Muscle of arm (tissue), 14 donors: ENCODE measurements at places on chromosomes 2 and 18. TPM values are rescaled to one million over a fixed set of nuclear protein-coding genes. Genes with fewer than 3 reads are reported as not detected.

- no peak for DNase-seq
These were observed 5.0 kb downstream of the SP9 start for GRCh38 chr2:174339561-174340399.

- DNase-seq = no peak
These were observed 110.2 kb downstream of the VAPA start for GRCh38 chr18:10023853-10024570.

DNA sequence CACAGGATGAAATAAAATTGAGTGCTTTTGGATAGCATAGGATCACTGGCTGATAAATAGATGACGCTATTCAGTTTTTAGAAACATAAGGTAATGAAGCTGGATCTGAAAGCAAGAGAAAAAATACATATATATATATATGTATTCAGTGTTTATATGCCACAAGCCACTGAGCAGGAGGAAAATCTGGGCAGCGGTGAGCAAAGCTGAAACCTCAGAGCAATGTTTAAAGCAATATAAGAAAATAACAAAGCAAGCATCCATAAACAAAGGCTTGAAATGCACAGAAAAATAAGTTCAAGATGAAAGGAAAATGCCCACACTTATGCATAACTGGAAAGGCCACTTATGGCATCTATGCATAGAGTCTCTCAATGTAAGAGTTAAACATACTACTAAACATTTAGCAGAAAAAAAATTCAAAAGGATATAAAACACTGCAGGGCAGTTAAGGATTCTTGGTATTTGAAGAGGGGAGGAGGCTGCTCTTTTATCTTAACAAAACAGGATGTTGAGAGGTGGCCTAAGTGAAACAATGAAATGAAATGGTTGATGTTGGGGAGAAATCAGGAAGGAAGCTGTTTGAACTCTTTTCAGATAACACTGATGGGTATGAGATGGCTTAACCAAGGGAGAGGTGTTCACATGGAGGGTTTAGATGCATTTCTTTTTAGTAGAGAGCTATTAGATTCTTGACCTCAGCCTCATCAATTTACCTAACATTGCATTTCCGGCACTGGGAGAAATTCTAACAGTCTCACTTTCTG, 129.1 kb downstream of the ARHGAP15 start:
- DNase-seq = no peak

GRCh38 chr2:111632661-111633060, 251.3 kb downstream of the ANAPC1 start:
- no peak for DNase-seq

DNA sequence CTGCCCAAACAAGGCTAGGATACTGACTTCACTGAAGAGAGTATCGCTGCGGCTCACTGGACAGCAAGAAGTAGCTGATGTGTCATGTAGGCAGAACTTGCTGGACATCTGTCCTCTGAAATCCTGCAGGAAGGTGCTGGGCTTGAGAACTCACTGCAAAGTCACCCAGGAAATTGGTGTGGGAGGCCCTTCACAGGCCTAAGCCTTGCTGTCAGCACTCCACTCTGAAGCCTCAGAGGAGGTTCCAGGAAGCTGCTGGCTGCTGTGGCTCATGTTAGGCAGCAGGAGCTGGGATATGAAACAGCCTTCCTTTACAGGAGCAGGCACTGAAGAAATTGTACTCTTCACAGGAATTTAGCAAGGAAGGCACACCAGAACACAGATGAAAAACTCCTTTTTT, 88.3 kb upstream of the CCDC68 start:
- DNase-seq = no peak

GRCh38 chr2:1758774-1759610, 14.7 kb upstream of the PXDN start:
- DNase-seq = no peak

DNA sequence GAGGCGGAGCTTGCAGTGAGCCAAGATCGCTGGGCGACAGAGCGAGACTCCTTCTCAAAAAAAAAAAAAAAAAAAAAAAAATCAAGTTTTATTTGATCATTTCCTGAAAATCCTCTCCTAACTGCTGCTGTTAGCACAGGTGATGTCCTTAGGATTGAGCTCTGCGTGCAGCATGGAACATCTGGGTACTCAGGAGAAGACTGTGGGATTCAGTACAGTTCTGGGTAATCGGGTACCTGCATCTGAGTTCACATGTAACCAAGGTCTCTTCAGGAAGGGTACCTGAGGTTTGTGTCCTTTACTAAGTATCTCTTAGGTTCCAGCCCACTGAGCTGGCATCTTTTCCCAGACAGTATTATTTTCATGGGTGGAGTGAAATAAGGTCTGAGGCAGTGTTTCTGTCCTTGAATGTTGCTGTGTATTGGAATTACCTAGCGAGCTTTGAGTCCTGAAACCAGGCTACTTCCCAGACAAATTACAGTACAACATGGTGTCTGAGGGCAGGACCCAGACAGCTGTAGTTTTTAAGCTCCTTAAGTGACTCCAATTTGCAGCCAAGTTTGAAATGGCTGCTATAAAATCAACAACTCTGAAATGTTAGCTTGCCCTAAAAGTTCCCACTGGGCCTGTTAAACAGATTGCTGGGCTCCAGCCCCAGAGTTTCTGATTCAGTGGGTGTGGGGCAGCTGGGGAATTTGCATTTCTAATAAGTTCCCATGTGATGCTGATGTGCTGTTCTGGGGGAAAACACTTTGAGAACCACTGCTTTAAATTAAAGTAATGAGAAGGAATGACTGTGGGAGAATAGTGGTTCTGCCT, 120.5 kb downstream of the PMAIP1 start:
- no peak for DNase-seq

- no peak for DNase-seq
These were observed 60.1 kb upstream of the ROCK2 start for GRCh38 chr2:11404376-11405073.

- no peak for DNase-seq
These were observed 23.0 kb downstream of the TCF7L1 start for GRCh38 chr2:85156153-85156552.

GRCh38 chr18:55090564-55091188, 131.4 kb upstream of the CCDC68 start:
- no peak for DNase-seq

- no peak for DNase-seq
These were observed 281.0 kb upstream of the SOX11 start for GRCh38 chr2:5410991-5411700.

Gene PSMA8
- not detected for polyA plus RNA-seq

Gene SCN2A
- 0.10 TPM for polyA plus RNA-seq

Gene CYP26B1
- 6.7 TPM for polyA plus RNA-seq

Gene IL36A
- not detected for polyA plus RNA-seq

Gene CABYR
- 3.3 TPM for polyA plus RNA-seq

Gene DLX1
- polyA plus RNA-seq = 0.20 TPM

Gene INHBB
- not detected for polyA plus RNA-seq

Gene ITGA6
- 85.2 TPM for polyA plus RNA-seq

Gene ONECUT2
- 0.12 TPM for polyA plus RNA-seq

Gene GNLY
- polyA plus RNA-seq = 1.4 TPM

Gene SCN9A
- polyA plus RNA-seq = 4.1 TPM

Gene ASAP2
- polyA plus RNA-seq = 21.0 TPM
